HT1080 (cell line): ENCODE measurements at places on chromosomes 2 and 18.

GRCh38 chr18:61772293-61772848, 120.4 kb downstream of the RNF152 start:
- no peak for DNase-seq

DNA sequence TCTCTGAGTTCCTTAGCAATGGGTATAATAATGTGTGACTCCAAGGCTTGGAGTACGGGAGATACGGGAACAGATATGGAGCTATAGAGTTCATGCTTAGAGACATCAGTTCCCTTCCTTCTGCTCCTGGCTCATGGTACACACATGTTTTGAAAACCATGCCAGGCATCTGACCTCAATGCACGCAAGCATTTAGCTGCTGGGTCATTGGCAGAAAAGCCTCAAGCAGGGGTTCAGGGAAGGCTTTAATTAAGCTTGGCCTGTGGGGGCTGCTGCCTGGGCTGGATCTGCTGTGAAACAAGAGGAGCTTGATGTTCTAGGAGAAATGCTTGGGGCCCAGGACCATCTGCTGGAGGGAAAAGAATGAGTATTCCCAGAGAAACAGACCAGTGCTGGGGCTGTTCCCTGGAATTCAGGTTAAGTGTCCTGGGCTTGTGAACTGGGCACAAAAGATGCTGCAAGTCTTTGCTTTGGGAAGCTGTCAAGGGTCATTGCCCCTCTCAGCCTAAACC, 3.2 kb downstream of the ALLC start:
- no peak for DNase-seq

GRCh38 chr2:48430528-48431094, 99.3 kb upstream of the STON1 start:
- DNase-seq = no peak

- DNase-seq = no peak
Measured at GRCh38 chr2:168916331-168916675, 15.2 kb downstream of the G6PC2 start.
